ENCODE measurements at places on chromosomes 2 and 18.

GRCh38 chr2:215833531-215834162 lies 179.7 kb downstream of the MREG start:
- DNase-seq, result no peak

GRCh38 chr2:147398301-147398700 lies 446.5 kb upstream of the ACVR2A start:
- DNase-seq, result no peak

- DNase-seq, result no peak
Observed at GRCh38 chr2:174334781-174335251, at the start of gene SP9. Gene SP9, plus strand, starts transcription at chr2:174334954. Its CDS starts 139 bp downstream, at chr2:174335093.

DNA sequence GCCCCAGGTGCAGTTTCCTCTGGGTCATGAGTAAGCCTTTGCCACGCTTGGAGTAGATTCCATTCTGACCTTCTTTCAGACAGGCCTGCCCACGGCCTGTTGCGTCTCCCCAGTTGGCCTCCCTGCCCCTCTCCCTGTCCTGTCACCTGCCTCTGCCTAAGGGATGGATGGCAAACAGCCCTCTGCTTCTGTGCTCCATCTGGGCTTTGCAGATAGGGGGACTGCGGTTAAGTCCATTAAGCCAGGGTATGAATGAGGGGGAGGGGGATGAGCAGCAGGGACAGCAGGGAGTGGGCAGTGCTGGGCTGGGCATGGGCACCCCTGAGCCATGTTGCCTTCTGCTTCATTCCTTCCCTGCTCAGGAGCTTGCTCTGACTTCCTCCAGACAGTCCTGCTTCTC lies 37.6 kb upstream of the B3GNT7 start:
- DNase-seq, result no peak

DNA sequence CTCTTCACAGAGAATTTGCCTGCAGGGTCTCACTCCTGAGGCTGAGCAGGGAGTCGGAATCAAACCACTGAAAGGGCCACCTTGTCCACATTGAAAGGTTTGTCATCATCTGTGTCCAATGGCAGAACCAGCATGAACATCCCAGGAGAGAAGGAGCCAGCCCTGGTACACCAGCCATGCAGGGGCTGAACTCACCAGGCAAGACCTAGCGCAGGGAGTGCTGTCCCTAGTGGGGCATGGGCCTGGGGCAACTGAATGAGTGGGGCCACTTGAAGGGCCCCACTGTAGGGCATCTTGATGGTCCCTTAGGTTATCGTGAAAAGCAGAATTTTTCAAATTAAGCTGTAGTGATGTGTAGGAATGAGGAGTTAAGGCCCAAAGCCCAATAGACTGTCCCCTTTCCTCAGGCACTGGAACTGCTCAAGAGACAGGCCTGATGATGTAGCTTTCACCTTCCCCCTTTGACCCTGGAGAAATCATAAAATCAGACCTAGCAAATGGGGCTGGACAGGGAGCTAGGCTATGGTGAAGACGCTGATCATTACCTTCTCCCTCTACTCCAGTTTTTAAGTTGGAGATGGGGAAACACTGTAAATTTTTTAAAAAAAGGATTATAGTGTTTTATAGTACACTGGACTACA lies 8.4 kb upstream of the PLEK start:
- DNase-seq, result no peak

DNA sequence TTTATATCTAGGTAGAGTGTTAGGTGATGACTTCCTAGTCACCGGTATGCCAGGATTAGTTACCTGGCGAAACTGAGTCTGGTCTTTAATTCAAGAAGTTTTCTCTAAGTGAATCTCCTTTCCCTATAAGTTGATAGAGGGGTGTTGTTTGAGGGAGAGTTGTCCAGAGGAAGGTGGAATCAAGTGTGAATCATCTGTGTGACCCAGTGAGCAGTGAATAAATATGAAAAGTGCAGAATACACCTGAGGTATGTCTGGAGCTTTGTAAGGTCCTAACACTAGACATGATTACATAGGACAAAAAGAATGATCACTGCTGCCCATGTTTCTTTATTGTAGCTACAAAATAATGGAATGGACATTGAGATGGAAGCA lies 11.2 kb downstream of the POU3F3 start:
- DNase-seq, result no peak

GRCh38 chr18:61127714-61128467 lies 205.3 kb upstream of the CDH20 start:
- no peak for DNase-seq

GRCh38 chr18:50578651-50579050 lies 18.8 kb downstream of the MAPK4 start:
- no peak for DNase-seq

DNA sequence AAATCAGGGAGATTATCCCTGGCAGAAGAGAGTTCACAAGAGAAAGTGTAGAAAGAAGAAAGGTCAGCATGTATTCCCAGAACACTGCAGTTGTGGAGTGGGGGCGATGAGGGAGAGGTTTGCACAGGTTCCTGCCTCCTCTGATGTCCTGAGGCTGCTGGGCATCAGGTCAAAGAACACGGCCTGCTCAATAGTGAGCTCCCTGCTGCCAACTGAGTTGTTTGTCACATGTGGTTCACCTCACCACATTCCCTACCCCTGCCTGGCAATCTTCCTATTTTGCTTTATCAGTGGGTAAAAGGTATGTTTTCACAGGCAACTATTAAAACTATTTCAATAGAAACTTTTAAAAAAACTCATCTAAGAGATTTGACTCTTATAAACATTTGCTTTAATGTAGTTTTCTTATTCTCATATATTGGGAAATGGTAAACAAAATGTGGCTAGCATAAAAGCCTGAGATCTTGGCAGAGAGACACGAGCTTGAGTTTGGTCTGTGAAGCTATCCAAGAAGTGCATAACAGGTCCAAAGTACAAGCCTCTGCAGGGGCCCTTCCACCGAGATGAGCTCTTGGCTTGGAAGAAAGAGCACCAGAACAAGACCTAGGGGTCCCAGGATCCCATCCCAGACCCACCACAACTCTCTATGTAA lies 123.9 kb upstream of the SRD5A2 start:
- DNase-seq, result no peak

DNA sequence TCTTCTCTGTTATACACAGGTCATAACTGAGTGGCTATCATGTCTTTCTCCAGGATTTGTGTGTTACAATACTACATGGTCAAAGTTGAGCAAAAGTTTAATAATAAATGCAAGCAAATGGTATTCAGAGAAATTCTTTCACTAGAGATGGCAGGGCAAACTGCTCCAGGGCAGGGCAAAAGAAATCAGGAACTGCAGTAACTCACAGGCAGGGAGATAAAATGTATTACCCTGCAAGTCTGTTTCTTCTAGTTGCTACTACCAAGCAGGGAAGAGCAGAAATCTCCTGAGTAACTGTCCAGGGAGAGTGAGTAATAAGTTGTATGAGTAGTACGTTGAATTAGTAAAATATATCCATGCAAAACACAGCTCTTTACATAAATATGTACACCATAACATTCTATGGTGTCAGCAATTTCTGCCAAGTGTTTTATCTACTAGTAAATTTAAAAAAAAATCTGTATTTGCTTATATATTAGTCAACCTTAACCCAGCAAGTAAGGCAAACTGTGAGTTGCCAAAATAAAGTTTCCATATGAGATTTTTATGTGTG lies 404.1 kb downstream of the ZEB2 start:
- DNase-seq, result no peak

DNA sequence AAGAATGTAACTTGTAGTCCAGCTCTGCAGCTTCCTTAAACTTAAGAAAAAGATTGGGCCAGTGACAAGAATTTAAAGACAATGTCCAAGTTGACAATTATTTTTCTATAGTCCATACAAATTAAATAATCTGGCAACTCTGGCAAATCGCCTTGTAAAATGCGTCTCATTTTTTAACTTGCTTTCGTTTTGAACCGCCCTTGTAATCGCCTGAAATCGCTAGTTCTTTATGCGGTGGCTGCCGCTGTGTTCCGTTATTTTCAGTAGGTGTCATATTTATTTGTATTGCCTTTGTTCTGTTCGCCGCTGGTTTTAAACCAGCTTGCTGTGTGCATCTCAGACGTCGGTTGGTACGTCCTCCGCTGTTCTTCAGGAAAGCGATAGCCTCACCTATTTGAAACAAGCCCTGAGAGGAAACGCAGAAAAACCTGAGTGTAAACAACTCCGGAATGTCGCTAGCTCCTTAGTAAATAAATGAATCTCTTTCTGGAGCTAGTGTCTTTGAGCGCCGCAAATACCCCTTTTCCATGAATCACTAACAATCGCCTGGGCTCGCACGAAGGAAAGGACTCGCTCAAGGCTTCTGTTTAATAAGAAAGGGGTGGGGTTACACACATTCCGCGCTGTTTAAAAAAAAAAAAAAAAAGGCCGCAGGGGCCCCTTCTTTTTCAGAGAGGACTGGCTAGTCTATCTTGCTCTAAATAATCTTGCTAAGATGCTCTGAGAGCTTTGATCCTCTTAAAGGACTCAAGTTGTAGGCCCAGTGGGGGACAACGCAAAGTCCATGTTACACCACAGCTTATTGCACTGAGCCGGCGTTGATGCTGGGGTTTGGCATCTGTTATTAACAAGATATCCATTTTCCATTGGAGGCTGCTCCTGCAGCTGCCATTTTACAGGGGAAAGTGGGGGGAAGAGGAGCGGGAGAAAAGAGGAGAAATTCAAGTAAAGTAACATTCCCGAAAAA lies 3.0 kb downstream of the HOXD8 start:
- DNase-seq, result no peak
